Activated CD4-positive, alpha-beta T cell treated with anti-CD3 and anti-CD28 coated beads, Interleukin-2, Interleukin-6, amounts not matched to agents 100 ng/mL and 50 ng/mL, durations not matched to agents 16 hours and 8 hours (primary cell): ENCODE measurements at places on chromosomes 1 and 21.

DNA sequence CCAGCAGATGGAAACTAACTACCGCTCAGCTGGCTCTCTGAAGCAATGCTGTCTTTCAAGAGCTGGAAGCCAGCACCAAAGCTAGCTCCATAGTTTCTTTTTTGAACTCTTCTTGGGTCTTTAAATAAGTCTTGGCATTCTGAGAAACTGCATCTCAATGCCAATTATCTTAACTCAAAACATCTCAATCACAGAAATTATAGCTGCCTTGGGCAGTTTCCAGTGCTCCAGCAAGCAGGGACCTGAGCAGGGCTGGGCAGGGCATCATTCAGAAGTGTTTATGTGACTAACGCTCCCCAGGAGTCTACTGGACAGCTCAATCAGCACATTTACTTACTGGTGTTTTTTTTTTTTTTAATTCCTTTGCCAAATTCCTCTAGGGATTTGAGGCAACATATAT, 18.3 kb upstream of the PADI4 start:
- DNase-seq: no peak

GRCh38 chr1:14138687-14139086, 438.7 kb downstream of the PRDM2 start:
- DNase-seq: no peak

- DNase-seq: no peak
These were observed 40.6 kb upstream of the TSPEAR start for GRCh38 chr21:44751799-44752636.

GRCh38 chr1:28374297-28374696, 4.8 kb downstream of the PHACTR4 start:
- DNase-seq: no peak

DNA sequence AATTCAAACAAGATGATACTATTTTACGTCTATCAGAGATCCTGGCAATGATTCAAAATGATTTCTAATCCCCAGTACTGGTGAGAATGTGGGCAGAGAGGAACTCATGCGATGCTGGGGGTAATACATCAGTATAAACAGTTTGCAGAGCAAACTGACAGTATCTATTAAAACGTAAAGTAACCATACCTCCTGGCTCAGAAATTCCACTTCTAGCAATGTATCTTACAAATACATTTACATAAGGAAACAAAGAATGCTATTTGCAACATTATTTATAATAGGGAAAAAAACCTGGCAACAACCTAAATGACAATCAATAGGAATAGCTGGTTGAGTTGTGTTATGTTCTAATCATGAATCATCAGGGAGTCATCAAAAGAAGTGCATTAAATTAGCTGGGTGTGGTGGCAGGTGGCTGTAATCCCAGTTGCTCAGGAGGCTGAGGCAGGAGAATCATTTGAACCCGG, 15.9 kb downstream of the RCAN1 start:
- no peak for DNase-seq

GRCh38 chr1:222454782-222455181, 93.1 kb downstream of the HHIPL2 start:
- DNase-seq: no peak

DNA sequence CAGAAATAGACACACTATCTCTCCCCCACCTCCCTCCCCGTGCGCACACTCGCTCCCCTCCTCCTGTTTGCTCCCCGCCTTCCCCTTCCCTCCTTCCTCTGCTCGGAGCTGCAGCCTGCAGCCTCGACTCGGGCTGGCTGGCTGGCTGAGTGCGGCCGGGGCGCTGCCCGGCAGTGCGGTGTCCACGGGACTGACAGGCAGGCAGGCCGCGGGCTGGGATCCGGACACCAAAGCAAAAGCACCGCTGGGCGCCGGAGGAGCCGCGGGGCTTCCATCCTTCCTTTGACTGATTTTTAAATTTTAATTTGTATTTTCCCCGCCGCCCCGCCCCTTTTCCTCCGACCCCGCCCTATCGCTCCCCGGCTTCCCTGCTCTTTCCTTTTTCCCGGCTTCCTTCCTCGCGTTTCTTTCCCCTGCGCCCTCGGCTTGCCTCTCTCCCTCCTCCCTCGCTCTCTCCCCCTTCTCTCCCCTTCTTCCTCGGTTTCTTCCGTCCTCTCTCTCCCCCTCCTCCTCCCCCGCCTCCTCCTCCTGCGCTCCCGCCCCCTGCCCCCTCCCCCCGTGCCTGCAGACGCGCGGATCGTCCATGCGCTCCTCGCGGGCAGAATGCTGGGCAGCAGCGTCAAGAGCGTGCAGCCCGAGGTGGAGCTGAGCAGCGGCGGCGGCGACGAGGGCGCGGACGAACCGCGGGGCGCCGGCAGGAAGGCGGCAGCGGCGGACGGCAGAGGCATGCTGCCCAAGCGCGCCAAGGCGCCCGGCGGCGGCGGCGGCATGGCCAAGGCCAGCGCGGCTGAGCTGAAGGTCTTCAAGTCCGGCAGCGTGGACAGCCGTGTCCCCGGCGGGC, 109.4 kb downstream of the NAV1 start:
- DNase-seq: no peak

DNA sequence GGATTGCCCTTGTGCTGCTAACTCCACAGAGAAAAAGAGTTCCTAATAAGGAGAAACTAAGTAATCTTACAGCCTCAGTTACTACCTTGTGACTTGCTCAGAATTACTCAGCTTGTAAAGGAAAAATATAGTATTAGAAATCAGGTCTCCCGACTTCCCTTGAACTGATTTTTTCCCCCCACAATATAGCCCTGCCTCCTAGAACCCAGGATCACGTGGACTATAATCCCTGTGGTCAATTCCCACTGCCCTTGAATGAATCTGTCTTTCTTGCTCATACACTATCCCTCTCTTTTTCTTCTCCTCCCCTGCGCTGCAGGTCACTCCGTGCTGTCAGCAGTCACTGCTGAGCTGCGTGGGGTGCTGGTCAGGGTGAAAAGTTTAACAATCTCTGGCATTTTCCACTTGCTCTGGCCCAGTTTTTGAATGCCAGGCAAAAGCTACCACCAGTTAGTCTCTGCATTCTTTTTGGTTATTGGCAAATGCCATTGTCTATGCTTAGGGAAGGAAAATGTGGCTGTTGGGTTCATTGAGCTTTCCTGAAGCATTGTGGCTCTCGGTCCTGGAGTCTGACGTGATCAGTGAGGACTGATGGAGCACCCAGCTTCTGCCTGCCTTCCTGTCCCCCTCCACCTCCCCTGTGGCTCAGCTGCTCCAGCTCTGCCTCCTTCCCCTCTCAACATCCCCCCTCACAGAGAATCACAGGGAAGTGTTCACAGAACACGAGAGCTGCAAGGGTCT, 1.9 kb upstream of the MYOC start:
- DNase-seq: no peak

- DNase-seq: no peak
These were observed 175.7 kb downstream of the VPS13D start for GRCh38 chr1:12405325-12406210.

GRCh38 chr1:22683547-22683946, 27.1 kb upstream of the EPHB2 start:
- DNase-seq: no peak

GRCh38 chr1:15257309-15257708, 10.3 kb downstream of the FHAD1 start:
- no peak for DNase-seq

DNA sequence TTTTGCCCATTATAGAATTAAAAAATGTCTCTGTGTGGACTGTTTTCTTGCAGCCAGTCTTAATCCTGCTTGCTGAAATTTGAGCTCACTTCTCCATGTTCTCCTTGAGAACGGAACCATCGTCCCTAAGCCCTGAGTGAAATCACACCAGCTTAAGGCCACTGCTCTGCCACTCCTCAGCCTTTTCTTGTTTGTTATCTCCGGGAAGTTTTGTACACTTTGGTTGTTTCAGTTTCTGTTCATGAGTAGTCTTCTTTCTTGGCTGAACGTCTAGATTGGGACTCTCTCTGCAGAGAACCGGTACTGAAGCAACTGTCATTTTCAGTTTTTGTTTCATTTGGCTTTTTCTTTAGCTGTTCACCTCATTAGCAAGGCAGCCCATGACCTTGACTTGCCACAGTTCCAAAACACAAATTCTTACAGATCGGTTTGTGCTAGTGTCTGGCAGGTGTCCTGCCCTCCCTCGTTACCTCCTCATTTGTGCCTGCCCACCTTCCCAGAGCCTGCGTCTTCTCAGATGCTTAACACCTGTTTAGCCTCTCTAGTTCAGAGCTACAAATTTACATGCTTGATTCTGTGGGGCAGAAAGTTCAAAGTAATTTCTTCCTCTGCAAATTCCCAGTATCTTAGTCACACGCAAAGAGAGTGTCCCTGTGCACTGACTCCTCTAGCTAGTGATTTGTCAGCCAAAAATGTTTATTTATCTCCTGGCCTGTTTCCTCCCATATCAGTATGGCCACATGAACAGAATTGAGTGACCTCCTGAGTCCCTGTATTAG, 12.4 kb downstream of the PSEN2 start:
- peak; percentile 83 for DNase-seq

GRCh38 chr1:46131712-46132528, 509 bp downstream of the PIK3R3 start:
- peak; percentile 24 for DNase-seq

DNA sequence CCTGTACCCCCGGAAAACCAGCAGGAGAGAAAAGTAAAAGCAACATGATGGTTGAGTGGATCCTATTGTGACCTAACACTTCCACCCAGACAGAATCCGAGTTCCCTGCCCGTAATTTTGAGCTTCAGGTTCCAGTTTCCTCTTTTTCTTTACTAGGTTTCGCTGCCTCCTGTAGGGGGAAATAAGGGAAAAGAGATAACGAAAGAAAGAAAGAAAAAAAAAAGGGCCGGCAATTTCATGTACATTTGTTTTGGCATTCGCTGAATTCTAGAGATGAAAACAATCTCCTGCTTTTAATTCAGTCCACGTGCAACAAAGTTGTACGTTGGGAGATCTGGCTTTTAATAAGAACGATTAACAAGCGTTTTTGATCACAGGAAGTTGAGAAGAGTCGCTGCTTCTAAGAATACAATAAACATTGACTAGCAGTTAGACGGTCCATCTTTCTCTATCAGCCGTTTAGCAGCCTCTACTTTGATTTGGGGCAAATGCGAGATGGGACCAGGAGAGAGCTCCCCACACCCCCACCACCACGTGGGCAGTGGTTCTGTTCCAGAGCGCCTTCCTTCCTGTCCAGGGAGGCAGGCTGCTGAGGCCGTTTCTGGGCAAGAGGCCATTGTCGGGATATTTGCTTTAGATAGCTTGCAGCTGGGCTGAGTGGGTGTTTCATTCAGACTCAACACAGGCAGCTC, 155.9 kb upstream of the RUNX1 start:
- no peak for DNase-seq

- DNase-seq: no peak
These were observed 23.7 kb upstream of the ACTL8 start for GRCh38 chr1:17731460-17731859.

DNA sequence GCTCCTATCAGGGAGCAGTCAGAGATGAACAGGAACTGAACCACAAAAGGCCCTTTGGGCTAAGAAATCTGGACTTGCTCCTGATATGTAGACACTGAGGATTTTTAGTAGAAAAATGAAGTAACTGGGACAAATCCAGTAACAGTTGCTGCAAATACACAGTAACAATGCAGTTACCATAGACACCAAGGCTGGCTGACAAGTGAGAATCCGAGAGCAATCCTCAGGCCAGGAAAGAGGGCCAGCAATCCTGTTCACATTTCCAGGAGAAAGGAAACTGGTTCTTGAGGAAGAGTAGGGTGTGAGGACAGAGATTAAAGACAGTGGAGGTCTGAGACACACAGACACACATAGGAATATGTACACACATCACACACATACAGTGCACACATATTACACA, 9.3 kb upstream of the LORICRIN start:
- no peak for DNase-seq

DNA sequence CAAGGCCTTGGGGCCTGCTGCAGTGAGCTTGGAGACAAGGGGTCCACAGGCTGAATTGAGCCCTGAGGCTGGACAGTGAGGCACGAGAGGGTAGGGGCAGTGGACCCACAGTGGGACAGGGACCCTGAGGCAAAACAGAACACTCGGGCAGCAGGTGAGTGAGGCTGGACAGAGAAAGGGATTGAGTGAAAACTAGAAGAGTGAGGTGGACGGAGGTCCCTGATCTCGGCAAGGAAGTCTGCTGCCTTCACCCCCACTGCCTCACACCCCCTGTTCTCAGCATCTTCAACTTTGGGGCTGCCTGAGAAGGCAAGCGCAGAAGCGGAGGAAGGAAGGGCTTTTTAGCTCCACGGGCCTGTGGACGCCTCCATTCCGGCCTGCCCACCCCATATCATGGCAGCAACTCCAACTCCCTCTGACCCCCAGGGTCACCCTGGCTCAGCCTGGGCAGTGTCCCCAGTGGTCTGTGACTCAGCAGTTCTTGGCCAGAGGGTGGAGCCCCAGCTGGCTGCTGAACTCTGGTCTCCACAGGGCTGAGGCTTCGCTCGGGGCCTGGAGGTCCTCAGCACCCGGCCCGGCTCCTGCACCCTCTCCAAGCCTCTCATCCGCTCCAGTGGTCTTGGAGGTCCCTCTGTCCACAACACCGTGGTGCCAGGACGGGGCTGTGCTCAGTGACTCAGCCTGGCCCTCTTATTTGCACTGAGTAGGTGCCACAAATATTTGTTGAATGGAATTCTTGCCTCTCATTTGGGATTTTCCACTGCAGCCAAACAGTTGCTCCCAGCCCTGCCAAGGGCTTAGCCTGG, 60.0 kb upstream of the EPS8L3 start:
- no peak for DNase-seq

- DNase-seq: peak; percentile 68
These were observed 38.0 kb downstream of the ZBTB8OS start for GRCh38 chr1:32612189-32612881.

DNA sequence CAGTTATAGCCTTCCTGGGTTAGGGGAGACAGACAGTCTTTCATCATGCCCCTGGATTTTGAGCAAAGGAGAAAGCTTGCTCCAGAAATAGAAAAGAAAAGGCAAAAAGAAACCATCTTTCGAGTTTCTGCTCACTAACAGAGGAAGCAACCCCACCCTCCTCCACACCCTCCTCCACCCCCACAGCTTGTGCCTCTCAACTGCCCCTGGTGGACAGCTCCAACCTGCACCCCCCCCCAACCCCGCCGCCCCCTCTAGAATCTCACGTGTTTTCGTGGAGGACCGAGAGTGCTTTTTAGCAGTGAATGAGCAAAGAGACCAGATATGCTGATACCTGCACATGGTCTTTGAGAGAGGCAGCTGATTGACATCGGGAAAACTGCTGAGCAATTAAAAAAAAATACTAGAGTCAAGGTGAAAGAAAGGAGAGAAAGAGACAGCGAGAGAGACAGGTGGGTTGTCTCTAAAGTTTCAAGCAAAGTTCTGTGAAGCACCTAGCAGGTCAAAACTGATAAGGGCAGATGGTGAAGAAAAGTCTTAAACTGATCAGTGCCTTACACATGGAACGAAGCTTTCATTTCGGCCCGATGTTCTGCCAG, 358.3 kb downstream of the KIF26B start:
- no peak for DNase-seq
